Kidney (tissue), 22 donors: ENCODE measurements at places on chromosomes 3 and 15. TPM values are rescaled to one million over a fixed set of nuclear protein-coding genes. Genes with fewer than 3 reads are reported as not detected.

DNA sequence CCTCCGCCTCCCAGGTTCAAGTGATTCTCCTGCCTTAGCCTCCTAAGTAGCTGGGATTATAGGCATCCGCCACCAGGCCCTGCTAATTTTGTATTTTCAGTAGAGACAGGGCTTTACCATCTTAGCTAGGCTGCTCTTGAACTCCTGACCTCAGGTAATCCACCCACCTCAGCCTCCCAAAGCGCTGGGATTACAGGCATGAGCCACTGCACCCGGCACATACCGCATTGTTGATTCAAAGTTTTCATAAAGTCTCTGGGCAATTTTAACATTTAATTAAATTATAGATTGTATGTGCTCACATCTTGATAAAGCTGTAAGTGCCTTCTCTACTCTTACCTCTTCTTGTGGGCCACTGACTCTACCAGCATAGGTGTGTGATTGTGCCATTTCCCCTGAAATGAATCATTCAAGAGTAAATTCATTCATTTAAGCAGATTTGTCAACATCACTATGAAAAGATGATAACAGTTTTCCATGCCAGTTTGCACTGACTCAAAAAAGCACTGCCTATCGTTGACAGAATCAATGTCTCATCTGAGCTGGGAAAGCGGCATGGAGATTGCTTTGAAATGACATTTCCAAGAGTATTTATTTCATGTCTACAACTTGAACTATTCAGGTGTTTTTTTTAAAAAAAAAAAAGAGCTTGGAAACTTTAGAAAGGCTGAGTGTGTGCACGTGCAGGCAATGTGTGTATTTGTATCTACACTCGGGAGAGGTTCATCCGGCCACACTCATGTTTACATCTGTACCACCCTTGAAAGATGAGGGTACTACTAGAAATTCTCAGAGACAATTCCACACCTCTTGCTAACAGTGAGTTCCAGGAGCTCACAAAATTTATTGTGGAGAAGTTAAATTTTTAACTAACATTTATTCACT is 3.5 kb downstream of the BCL2A1 start:
- no peaks in the 10 kb centered on the region for H3K36me3 ChIP-seq
- H3K27me3 ChIP-seq: no peaks in the 10 kb centered on the region
- H3K4me3 ChIP-seq: no peak overlapping the region
- no peaks in the 10 kb centered on the region for H3K4me1 ChIP-seq

DNA sequence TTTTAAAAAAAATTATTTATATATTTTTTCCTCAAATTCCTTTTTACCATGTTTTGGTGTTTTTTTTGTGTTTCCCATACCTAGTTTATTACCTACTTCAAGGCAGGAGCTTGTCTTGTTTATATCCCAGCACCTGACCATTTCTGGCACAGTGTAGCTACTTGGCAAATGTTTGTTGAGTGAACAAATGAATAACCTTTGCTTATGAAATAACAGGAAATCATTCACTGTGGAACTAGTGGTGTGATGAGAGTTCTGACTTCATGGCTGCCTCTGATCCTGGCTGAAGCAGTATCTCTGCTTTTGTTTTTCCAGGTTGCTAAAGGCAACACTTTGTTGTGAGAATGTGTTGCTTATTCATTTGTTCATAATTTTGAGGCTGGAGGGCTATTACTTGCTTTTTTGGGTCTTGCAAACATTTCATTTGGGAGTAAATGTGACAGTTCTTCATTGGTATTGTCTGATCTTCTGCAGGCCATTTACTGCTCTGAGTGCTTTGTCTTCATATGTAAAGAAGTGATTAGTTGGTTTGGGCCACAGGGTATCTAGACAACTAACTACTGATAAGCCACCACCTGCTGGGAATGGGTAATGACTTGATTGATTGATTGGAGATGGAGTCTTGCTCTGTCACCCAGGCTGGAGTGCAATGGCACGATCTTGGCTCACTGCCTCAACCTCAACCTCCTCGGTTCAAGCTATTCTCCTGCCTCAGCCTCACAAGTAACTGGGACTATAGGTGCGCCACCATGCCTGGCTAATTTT is 5.7 kb downstream of the RAD54L2 start:
- H3K36me3 ChIP-seq: no peaks in the 10 kb centered on the region
- H3K4me1 ChIP-seq: peaks cover 6% of the 10 kb centered on the region
- no peak overlapping the region for H3K4me3 ChIP-seq
- H3K27ac ChIP-seq: no peak overlapping the region
- no peaks in the 10 kb centered on the region for H3K27me3 ChIP-seq
- no peak for DNase-seq

The FBXL2 gene
- 18.3 TPM for total RNA-seq

The ZNF501 gene
- total RNA-seq: 4.2 TPM

The GHSR gene
- not detected for total RNA-seq
